ENCODE measurements at places on chromosomes 1 and 21. TPM values are rescaled to one million over a fixed set of nuclear protein-coding genes. Genes with fewer than 3 reads are reported as not detected.

DNA sequence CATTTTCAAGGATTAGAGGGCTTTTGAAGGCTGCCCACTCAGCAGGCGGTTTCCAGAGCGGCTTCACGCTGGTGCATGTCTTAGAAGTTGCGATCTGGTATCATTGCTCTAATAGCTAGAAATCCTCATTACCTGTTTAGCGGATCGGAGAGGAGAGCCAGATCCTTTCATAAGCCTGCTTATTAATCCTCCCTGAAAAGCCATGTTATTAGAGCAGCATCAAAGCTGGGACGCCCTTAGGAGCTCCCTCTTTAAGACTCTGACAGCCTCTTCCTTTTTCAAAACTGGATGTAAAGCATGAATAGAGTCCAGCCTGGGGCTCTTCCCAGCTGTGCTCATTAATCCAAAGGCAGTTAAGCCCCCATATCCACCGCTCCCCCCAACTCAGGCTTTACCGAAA lies 13.9 kb upstream of the CTSE start:
- no peak for DNase-seq

DNA sequence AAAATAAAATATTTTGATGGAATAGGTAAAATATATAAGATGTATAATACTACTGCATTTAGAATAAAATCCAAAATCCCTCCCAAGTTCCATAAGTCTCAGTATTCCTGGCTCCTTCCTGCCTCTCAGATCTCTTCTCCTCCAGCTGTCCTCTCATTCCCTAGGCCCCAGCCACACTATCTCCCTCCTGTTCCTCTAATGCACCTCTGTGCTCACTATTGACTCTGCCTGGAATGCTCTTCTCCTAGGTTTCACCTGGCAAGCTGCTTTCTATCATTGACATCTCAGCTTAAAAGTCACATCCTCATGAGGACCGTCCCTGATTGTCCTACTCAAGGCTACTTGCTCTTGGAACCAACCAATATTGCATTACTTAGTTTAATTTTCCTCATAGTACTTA lies 7.2 kb downstream of the NME7 start:
- DNase-seq: no peak

DNA sequence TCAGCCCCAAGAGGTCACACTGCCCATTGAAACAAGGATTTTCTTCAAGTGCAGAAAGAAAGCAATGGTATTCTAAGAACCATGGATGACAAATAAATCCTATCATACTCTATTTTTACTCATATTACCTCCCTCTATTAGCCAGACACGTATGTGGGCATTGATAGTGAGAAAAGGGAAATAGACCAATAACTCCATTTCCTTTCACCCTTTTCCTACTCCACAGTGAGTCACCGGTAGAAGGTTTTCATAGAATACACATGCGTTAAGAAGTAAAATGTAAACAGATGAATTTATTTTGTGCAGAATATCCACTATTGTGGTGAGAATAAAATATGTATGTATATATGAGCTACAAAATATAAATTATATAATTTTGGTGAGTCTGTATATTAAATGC lies 568.9 kb upstream of the ADGRL4 start:
- DNase-seq: no peak

GRCh38 chr1:187384504-187384903 lies 555.8 kb downstream of the PLA2G4A start:
- no peak for DNase-seq

DNA sequence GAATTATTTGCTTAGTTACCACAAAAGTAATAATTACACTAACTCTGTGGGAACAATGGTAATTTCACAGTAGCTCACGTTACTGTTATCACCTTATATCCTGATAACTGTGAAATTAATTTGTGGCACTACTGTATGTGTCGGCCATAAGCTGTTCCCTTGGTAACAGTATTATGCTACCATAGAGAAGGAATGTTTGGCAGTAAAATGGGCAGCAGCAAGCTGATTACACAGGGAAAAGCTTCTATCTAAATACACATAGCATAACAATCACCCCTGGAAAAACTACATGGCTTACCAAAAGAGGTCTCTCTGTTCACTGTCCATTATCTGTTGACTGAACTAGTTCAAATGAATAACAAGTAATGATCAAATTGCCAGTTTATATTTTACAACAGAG lies 124.1 kb downstream of the DPYD start:
- DNase-seq: no peak

The NEGR1 gene
- 2.0 TPM for total RNA-seq

DNA sequence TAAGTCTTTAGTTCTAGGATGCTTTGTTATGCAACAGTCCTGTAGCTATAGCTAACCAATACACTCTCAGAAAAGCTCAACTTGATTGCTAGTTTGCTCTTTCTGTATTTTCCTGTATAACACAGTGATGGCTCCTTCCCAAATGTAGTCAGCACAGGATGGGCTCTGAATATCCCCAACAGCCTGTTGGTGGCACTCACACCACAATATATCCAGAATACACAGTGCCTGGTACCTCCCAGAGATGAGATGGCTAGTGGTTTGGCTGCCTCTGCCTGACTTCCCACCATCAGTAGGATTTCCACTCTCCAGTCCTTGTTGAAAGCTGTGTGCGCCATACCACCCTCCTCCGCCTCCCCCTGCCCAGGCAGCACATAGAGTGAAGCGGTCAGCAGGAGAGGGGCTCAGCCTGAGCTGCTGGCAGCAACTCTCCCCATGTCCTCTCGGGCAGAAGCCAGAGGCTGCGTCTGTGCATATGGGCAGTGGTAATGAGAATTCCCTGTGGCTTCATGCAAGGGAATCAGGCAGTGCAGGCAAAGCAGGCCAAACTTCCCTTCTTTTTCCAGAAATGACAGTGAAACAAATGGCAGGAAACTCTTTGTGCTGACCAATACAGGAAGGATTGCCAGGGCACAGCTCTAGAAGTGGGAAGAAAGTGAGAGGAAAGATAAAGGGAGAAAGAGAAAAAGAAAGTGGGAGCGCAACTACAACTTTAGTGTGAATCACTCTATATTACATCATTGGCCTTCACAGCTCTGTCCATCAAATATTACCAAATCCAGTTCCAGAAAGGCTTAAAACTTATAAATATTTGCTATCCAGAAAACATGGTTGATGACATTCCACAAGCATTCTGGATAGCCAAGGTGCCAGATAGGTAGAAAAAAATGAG lies 49.7 kb downstream of the LMX1A start:
- no peak for DNase-seq

DNA sequence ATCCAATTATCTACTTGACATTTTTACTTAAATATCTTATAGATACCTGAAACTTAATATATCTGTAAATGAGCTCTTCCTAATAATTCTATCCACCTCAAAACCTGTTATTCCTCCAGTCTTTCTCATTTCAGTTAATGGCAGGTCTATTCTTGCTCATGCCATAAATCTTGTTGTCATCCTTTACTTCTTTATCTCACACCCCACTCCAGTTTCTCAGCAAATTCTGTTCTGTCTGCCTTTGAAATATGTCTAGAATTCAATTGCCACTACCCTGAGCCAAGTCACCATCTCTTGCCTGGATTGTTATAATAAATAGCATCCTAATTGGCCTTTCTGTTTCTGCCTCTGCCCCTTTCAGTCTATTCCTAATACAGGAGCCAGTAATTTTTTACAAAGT lies 105.8 kb downstream of the MAN1A2 start:
- no peak for DNase-seq

The PTGER3 gene
- total RNA-seq: not detected

The PDC gene
- total RNA-seq: not detected

- DNase-seq: no peak
Observed at GRCh38 chr1:77556045-77556444, 126.4 kb downstream of the ZZZ3 start.

The LIPI gene
- total RNA-seq: not detected

The RIMKLA gene
- not detected for total RNA-seq

GRCh38 chr1:172638885-172639831 lies 19.7 kb upstream of the FASLG start:
- DNase-seq: peak; percentile 97

DNA sequence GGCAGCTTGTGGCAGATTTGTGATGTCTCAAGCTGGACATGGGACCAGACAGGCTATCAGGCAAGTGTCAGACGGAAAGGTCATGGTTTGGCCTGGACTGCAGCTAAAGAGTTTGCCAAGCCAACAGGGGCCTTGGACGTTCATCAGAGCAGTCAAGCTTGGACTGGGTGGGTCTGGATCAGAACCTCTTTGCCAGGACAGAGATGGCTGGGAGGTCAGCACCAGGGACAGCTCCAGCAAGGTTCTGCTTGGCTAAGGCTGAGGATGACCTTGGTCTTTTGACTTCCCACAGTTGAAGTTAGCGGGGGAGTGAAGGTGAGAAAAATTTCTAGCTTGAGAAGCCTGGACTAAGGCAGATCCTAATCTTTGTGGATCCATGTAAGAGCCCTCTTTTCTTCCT lies 68.1 kb downstream of the GRIK3 start:
- no peak for DNase-seq

DNA sequence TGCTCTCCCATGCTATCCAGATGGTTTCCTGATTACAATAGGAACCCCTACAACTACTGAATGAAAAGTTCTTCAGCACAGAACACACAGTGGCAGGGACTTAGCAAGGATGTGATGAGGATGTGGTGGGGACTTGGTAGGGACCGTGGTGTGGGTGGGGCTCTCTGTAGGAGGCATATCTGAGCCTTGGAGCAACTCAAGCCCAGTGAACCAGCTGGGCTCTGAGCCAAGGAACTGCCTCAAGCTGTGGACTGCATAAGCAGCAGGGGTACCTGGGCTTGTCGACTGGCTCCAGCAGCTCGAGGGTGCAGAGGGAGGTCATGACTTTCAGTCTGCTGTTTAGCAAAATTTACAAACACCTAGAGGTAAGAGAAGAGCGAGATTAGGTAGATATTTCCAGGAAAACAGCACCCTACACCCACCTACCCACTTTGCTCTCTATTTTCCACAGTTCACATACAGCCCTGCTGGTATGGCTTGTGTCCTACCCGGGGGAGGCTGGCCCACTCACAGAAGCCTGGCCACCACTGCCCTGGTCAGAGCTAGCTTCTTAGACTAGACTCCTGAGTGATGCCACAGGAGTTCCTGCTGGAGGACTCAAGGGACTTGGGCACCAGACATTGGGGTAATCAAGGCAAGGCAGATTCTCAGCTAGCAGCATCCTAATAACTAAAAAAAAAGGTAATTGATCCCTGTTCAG lies 86.8 kb upstream of the GCLM start:
- no peak for DNase-seq

- peak; percentile 27 for DNase-seq
Observed at GRCh38 chr21:39632796-39633442, 20.2 kb downstream of the B3GALT5 start.

The FCGR2B gene
- total RNA-seq: not detected

The ANGPTL3 gene
- total RNA-seq: not detected

- no peak for DNase-seq
Observed at GRCh38 chr21:34198231-34199120, 125.1 kb downstream of the MRPS6 start.

The ARMH1 gene
- 1.1 TPM for total RNA-seq

DNA sequence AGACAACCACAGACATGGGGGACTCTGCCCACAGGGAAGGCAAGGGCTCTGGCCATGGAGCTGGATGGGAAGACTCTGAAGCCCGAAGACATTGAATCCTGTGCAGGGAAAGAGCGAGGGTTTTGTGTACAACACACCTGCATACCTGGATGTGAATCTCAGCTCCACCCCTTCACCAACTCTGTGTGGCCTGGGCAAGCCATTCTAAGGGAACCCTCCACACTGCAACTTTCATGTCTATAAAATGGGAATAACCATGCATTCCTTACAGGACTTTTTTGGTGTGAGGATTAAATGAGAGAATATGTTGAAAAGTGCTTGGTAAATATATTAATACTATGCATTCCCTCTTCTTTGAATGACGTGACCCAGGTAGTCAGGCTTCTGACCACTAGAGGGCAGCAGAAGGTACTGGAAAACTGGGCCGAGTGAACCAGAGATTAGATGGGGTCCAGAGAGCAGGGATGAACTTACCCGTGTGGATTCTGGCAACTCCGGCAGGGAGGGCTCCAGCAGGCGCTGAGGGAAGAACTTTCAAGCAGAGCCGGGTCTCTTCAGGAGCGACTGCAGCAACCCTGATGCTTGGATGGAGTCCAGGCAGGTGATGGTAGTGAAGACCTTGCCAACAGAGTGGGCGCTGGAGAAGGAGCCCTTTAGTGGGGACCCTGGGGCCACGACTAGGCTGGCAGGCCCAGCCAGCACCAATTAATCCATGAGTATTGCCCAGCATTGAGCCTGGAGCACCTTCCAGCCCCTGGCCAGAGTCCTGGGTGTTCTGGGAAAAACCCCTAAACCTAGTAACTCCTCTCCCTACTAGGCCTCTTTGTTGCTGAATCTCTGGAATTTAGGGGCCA lies 834 bp upstream of the ELF3 start:
- peak; percentile 80 for DNase-seq

GRCh38 chr1:244106837-244107493 lies 55.9 kb downstream of the ZBTB18 start:
- DNase-seq: no peak

- DNase-seq: no peak
Observed at GRCh38 chr1:71592646-71593274, 511.9 kb upstream of the ZRANB2 start.

- no peak for DNase-seq
Observed at GRCh38 chr21:42623694-42624093, 29.7 kb upstream of the PDE9A start.

DNA sequence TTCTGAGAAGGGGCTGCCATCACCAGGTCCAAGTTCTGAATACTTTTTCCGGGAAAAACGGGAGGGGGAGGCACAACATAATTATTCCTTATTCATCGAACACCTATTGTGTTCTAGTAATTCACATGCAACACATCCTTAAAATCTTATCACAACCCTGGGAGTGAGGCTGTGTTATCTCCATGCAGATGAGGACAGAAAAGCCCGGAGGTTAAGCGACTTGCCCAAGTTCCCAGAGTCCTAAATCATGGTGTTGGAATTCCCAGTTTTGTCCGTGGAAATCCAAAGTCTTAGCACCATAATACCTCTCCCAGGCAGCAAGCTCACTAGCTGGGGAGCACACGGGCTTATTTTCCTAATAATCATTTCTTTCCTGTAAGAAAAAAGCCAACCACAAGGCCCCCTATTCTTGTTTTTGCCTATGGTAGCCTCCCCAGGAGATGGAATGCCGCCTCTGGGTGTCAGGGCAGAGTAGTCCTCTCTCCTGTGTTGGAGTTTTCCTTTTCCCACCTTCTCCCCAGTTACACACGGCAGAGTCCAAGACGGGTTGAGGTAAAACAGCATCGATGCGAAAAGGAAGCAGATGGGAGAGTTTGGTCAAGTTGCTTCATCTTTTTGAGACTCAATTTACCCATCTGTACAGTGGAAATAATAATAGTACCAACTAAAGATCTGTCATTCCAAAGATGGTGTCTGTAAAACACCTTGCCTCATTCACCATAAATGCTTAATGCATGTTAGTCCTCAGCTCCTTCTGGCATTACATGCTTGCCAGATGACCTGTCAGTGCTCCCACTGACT lies 228.0 kb upstream of the TMEM51 start:
- no peak for DNase-seq

- DNase-seq: no peak
Observed at GRCh38 chr1:217929213-217929885, 298.2 kb downstream of the SPATA17 start.
